ENCODE measurements at places on chromosomes 4 and X.

DNA sequence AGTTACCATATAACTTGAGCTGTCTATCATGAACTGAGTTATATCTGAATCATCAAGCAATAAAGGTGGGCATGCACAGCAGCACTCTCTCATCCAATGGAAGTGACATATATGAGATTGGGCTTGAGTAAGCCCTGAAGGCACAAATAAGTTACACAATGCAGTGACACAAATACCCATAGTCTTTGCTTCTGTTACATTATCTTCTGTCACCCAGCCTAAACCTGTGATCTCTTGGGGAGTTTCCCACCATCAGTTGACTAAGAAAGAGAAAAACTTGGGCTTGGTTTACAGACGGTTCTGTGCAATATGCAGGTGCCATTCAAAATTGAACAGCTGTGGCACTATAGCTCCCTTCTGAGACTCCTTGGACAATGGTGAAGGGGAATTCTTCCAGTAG is 138.8 kb upstream of the IL15 start:
- DNase-seq: no peak

DNA sequence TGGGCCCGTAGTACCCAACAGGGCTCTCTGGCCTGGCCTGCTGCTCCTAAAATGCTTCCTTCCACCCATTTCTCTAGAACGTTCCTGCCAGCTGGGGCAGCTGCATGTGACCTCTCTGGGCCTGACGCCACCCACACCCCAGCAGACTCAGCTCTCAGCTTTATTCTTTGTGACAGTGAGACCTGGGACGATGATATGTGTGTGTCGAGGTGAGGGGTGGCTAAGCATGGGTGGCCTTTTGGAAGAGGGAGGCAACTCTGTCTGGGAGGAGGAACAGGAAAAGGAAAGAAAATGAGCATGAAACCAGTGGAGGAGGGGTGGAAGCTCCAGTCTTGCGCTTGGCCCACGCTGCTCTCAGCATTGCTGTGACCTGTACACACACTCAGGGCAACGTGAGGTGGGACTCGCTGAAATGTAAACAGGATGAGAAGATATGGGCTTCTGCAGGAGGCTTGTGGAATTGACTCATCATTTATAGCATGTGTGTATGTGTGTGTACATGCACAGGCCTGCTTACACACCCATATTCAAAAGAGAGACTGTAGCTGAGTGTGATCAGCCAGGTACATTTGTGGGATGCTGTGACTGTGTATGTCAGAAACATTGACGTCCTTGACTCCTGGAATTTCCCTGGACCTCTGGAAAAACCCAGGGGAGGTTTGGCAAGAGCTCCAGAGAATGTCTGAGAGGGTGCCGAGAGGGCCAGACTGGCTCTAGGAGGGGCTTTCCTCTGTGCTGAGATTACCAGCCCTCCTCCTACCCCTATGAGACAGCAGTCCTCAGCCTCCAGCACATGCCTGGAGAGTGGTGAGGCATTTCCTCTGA is 137.9 kb downstream of the PJA1 start:
- peak; percentile 59 for DNase-seq

- DNase-seq: no peak
These were observed 3.8 kb upstream of the GRPR start for GRCh38 chrX:16119353-16120220.

- DNase-seq: no peak
These were observed 49.3 kb upstream of the MED14 start for GRCh38 chrX:40784516-40785151.

DNA sequence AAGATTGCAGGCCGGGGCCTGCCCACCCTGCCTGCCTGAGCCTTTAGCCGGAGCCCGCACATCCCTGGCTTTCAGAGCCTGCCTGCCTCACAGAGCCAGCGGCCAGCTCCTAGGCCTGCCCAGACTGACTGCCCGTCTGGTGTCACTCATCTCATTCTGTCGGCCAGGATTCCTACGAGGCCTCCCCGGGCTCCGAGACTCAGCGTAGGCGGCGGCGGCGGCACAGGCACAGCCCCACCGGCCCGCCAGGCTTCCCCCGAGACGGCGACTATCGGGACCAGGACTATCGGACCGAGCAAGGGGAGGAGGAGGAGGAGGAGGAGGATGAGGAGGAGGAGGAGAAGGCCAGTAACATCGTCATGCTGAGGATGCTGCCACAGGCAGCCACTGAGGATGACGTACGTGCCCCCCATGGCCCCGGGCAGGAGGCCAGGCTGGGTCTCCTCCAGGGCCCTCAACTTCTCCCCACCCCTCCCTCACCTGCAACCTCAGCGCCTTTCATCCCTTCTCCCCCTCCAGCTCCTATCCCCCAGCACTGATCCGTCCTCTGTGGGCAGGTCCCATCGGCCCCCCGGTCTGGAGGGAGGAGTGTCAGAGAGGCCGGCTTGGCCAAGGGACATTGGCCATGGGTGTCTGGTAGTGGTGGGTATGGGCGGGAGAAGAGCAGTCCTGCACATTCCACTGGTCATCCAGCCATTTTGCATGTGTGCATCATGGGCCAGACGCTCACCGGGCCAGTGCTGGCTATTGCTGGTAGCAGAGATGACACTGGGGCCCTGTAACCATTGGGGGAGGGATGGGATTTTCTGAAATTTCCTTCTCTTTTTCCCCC is 22.6 kb upstream of the UBA1 start:
- DNase-seq: no peak

DNA sequence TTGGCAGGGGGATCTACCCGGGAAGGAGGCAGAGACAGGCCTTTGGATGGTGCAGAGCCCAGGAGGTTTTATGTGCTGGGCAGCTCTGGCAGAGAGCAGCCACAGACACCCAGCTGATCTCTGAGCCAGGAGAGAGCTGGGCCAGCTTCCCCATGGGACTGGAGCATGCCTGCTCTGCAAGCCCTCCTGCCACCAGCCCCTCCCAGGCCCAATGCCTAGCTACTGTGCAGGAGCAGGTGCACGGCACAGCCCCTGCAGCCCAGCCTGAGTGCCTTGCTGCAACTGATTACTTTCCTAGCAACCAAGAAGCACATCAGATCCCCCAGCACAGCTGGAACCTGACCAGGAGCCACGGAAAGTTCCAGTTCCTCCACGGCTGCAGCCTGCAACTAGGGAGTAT is 57.8 kb upstream of the BEND2 start:
- DNase-seq: no peak

- no peak for DNase-seq
These were observed 385.6 kb upstream of the PCDH10 start for GRCh38 chr4:132763465-132763864.

- DNase-seq: no peak
These were observed 156.1 kb downstream of the ZNF330 start for GRCh38 chr4:141376769-141377168.

- no peak for DNase-seq
These were observed 5.6 kb downstream of the RHOH start for GRCh38 chr4:40202474-40202873.

DNA sequence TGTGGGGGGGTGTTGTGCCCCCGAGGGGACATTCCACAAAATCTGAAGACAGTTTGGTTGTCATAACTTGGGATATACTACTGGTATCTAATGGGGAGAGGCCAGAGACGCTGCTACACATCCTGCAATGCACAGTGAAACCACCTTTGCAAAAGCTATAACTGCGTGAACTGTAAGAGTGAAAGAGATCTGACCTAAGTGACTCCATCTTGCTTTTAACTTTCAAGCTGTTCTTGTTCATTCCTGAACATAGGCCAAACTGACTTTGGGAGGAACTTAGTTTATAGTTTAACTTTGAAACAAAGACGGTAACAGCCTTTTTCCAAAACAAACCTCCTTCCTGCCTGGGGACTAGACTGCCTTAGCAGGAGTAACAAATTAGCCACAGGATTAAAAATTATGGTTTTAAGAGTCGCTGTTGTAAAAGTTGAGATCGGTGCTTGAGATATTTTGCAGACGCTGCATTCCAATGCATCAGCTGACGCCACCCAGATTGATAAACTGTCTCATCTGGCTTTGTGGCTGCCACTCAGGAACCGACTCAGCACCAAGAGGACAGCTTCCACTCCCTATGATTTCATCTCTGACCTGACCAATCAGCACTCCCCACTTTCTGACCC is 70.9 kb downstream of the ATXN3L start:
- DNase-seq: peak; percentile 63

GRCh38 chr4:101825953-101826352 is 35.4 kb downstream of the BANK1 start:
- no peak for DNase-seq

All from fibroblast of upper back skin (primary cell).